ENCODE measurements at places on chromosomes 6 and 20. TPM values are rescaled to one million over a fixed set of nuclear protein-coding genes. Genes with fewer than 3 reads are reported as not detected.

The SLC35D3 gene
- total RNA-seq = not detected

The CEP43 gene
- total RNA-seq = 32.6 TPM

The LINC00237 gene
- total RNA-seq = not detected

DNA sequence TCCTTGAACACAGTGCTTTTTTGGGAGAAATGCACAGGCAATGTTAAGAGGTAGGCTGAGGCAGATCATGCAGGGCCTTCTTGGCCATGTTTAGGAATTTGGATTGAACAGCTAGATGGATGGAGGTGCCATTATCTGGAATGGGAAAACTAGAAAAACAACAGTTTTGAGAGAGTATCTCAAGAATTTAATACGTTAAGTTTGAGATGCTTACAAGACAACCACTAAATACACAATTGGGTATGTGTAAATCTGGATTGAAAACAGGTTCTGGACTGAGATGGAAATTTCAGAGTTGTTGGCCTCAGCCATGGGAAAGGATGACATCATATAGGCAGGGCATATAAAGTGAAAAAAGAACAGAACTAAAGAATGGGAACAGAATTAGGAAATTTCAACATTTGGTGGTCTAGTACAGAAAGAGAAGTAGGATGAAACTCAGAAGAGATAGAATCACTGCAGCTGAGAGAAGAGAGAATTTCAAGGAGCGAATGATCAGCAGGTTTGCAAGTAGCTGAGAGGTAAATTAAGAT is 37.1 kb downstream of the NCOA7 start:
- DNase-seq = no peak

DNA sequence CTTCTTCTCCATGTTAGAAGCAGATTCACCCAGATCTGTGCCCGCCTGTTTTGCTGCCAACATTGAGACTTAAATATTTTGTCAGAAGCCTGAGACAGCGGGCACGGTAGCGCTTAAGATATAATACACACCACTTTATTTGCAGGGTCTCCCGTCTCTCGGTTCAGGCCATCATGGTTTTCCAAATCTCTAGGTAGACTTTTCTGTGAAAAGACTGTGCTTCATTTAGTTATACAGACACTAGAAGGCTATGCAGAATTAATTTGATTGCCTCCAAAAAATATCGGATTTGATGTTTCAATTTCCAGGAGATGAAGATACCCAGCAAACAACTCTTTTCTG is 598 bp downstream of the TBP start:
- no peak for DNase-seq

DNA sequence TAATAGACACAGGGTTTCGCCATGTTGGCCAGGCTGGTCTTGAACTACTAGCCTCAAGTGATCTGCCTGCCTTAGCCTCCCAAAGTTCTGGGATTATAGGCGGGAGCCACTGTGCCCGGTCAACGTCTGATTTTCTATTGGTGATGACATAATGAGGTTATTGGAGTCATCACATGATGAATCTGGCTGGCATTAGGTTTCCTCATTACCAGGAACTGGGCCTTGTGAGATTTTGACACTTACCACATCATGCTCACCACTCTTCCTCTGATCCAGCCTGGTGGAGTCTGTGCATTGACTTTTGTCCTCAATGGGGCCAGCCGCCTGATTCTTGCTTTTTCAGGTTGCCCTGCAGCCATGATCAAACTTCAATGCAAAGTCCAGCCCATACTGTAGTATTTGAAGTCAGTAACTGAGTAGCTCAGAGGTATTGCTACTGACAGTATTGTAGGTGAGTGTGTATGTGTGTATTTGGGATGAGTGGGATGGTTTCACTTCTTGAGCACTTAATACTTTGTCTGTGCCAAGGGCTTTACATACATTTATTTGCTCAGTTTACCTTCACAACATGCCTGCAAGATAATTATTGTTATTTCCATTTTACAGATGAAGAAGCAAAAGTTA is 16.0 kb downstream of the ANKS1A start:
- no peak for DNase-seq

GRCh38 chr20:40494248-40494647 is 194.8 kb downstream of the MAFB start:
- no peak for DNase-seq

GRCh38 chr6:106787327-106788196 is 158.2 kb downstream of the QRSL1 start:
- no peak for DNase-seq

Measured in A172 (cell line).